ENCODE measurements at places on chromosomes 1 and 21.

- no peak for DNase-seq
These were observed 6.3 kb upstream of the ADAMTS5 start for GRCh38 chr21:26973226-26973625.

GRCh38 chr1:11929849-11930248 lies 3.6 kb upstream of the KIAA2013 start:
- no peak for DNase-seq

DNA sequence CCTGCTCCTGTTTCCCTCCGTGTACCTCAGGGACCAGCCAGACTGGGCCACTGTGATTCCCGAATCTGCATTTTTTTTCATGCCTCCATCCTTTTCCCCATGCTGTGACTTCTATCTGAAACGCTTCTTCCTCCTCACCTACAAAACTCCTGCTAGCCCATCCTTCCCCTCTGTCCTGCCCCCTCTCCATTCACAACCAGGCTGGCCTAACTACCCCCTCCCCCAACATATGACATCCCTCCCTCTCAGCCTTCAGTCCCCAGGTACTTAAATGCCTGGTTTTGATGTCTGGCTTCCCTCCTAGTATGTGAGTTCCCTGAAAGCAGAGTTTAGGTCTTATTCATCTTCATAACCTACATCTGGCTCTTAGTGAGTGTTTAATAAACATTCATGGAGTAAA lies 82.7 kb downstream of the TAS1R2 start:
- no peak for DNase-seq

- DNase-seq, result no peak
These were observed 223.8 kb upstream of the TMEM51 start for GRCh38 chr1:14929547-14930246.

DNA sequence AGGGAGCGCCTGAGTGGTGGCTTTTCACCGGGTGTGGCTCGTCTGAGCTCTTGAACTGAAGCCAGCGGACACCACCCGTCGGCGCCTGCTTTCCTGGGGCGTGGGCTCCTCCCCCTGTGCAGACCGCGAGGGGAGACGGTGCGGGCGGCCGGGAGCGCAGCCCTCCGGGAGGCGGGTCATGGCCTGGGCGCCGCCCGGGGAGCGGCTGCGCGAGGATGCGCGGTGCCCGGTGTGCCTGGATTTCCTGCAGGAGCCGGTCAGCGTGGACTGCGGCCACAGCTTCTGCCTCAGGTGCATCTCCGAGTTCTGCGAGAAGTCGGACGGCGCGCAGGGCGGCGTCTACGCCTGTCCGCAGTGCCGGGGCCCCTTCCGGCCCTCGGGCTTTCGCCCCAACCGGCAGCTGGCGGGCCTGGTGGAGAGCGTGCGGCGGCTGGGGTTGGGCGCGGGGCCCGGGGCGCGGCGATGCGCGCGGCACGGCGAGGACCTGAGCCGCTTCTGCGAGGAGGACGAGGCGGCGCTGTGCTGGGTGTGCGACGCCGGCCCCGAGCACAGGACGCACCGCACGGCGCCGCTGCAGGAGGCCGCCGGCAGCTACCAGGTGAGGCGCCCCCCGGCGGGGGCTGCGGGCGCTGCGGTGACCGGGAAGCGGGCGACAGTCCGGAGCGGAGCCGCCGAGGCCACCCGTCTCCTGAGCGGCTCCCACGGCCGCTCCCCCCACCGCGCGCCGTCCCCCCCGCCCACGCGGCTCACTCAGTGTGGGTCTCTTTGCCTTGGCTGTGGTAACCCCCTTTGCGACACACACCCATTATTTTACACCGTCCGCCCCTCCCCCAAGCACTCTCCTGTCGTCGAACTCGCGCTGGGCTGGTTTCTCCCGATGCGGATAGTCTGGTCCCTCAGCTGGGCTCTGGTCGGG lies at the start of gene TRIM58:
Gene TRIM58 (plus strand): TSS at position 119 of the 916 bp plus-strand sequence. CDS start 60 bp downstream, at position 179.
- DNase-seq, result peak; percentile 5

- DNase-seq, result no peak
These were observed 9.0 kb upstream of the CSRP1 start for GRCh38 chr1:201515895-201516294.
